ENCODE measurements at places on chromosomes 3 and 15.

- no peak for DNase-seq
These were observed 26.5 kb downstream of the ATP6V1A start for GRCh38 chr3:113773381-113773780.

DNA sequence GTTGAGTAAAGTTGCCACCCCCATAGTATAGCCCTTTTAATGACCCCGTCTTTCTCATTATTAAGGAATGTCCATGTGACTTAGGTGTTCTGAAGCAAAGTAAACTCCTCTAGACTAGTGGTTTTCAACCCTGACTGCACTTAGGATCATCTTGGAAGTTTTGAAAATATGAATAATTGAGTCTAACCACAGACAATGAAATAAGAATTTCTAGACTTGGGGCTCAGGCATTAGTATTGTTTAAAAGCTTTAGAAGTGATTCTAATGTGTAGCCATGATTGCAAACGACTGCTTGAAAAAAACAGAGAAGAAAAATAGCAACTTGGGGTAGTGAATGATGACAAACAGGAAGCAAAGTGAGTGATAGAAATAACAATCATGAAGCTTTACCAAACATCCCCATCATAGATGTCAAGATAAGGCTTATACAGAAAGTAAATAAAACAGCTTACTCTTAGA lies 35.0 kb downstream of the ALCAM start:
- DNase-seq = no peak

- DNase-seq = no peak
These were observed 62.7 kb downstream of the KLHL6 start for GRCh38 chr3:183492849-183493179.

DNA sequence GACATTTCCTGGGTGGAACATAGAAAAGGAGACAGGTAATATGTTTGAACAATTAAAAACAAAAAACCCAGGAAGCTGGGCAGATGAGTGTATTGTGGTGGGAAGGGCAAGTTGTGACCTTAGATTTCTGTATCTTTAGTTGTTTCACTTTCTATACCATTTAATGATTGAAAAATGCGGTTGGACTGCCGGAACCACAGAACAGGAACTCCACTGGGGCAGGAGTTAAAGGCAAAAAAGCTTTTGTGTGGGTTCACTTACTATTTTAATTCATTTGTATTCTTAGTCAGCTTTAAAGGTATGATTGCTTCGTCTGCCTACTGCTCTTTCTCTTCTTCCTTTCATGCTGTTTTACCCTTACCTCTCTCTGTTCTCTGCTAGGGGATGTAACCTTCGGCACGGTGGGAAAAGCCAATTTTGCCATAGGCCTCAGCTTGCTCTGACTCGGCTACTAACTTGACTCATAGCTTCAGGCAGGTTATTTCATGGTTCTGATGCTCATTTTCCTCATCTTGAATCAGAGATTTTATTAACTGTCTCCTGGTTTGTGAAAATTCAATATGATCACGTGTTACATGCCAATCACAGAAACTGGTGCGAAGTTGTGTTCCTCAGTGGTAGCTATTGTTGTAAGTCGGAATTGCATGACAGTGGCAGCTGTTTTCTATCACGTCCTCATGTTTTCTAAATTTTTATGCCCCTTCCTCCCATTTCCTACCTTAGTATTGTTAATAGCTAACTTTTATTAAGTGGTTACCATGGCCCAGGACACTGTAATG lies 1.6 kb upstream of the MCTP2 start:
- DNase-seq = no peak

GRCh38 chr3:159845737-159846136 lies 142.9 kb upstream of the IL12A start:
- DNase-seq = no peak

DNA sequence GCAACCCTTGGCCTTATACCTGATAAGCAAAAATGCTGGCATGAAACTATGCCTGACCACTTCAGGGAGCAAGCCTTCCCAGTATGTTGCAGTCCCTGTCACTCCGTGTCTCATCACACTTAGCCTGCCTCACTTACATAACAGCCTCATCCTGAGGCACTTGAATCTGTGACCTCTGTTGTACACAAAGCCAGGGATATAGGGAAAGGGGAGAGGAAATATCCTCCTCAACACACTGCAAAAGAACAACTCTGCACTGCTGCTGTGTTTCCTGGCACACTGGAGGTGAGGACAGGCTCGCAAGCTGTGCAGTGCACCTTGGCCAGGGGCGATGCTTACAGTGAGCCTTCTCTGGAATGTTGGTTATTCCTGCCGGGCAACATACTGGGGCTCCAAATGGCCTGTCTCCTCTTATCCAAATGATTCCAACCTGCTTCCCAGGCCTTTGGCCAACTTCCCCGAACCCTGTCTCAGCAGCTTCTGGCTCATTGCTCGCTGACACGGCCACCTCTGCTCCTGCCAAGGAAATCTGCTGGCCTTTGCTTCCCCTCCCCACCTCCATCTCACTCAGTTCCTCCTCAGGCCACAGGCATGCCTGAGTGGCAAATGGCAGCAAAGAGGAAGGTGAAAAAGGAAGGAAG lies 109.2 kb downstream of the CD47 start:
- no peak for DNase-seq
